Activated B cell treated with CpG ODN at 0.5 μM for 24 hours (primary cell): ENCODE measurements at places on chromosomes 2 and 18.

DNA sequence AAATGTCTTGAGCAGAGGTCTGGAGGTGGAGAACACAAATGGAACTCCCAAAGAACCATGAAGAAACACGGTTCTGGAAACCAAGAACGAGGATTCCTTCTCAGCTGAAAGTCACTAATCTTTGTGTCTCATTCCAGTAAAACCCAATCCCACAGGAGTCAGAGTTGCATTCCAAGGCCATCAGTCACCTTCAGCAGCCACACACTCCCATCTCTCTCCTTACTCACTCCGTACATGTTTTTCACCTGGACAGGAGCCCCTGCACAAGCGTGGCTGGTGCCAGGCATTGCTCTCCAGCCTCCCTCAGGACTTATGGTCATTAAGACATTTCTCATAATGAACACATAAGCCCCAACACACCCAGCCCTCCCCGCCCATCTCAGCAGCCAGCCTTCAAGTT lies 175.4 kb upstream of the SIX2 start:
- no peak for DNase-seq

GRCh38 chr18:10169064-10169562 lies 255.3 kb downstream of the VAPA start:
- DNase-seq: no peak

GRCh38 chr2:231228974-231229529 lies 30.6 kb downstream of the ARMC9 start:
- no peak for DNase-seq

- no peak for DNase-seq
Measured at GRCh38 chr2:182666674-182667314, 49.3 kb upstream of the DNAJC10 start.

GRCh38 chr2:129794116-129794515 lies 185.3 kb upstream of the RAB6C start:
- DNase-seq: no peak

- no peak for DNase-seq
Measured at GRCh38 chr2:62586981-62587380, 81.0 kb upstream of the TMEM17 start.

- DNase-seq: no peak
Measured at GRCh38 chr2:225010804-225011203, 31.5 kb downstream of the DOCK10 start.

DNA sequence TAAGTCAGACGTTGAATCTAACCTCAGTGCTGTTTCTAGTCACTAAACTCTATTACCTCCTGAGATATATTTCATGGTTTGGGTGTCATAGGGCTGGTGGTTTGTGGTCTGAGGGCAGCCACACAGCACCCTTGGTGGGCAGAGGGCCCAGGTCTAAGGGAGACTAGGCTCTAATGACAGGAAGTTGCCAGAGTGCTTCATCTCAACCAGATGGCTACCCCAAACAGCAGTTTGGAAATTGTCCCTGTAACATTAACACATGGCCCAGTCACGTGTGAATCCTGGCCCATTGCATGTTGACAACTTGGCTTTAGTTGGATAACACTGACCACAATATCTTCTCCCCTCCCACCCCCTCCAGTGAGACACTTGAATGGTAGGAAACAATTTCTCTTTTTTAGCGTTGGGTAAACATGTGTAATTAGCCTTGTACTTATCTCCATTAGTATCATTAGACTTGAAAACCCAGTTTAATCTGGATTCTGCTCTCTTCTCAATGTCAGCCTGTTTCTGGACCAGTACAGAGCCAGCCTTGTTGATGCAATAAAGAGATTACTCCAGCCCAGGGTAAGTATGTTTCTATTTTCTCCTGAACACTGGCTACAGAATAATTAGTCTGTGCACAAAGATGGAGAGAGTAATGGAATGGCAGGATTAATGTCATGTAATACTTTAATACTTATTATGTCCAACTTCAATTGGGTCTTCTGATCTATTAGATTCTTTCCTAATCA lies 187.8 kb upstream of the SIX3 start:
- DNase-seq: no peak

DNA sequence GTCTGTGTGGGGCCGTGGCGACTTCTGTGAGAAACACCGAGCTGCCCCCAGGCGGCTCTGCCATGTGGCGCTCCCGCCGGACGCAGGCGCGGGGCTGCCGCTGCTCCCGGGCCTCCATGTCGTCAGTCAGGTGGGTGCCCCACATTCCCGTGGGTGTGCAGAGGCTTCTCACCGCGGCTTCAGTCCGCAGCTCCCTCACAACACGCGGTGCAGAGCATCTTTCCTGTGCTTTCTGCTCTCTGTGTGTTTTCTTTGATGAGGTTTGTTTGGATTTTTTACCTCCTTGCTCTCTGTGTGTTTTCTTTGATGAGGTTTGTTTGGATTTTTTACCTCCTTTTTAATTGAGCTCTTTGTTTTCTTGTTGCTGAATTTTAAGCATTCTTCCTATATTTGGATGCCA lies 13.0 kb downstream of the AQP12A start:
- no peak for DNase-seq
